Activated CD4-positive, alpha-beta T cell treated with anti-CD3 and anti-CD28 coated beads, Interleukin-2, amount 50 U/mL, for 24 hours (primary cell): ENCODE measurements at places on chromosomes 12 and 14.

DNA sequence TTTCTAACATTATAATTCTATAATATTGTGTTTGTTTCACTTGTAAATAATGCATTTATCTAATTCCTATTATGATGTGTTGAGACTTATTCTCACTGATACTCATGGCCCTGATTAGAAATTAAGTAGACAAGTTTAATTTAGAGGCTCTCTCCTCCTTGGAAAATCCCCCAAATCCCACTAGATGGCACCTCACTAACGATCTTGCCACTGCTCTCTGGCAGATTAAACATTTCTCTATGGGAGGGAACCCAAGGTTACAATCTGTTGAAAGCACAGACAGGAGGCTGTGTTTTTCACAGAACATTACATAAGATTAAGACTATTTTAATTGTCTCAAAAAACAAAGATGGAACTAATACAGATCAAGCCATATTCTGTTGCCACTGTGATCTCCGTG lies 318.7 kb downstream of the LRFN5 start:
- DNase-seq = no peak

GRCh38 chr12:132084621-132085290 lies 59.4 kb downstream of the DDX51 start:
- peak; percentile 21 for DNase-seq

DNA sequence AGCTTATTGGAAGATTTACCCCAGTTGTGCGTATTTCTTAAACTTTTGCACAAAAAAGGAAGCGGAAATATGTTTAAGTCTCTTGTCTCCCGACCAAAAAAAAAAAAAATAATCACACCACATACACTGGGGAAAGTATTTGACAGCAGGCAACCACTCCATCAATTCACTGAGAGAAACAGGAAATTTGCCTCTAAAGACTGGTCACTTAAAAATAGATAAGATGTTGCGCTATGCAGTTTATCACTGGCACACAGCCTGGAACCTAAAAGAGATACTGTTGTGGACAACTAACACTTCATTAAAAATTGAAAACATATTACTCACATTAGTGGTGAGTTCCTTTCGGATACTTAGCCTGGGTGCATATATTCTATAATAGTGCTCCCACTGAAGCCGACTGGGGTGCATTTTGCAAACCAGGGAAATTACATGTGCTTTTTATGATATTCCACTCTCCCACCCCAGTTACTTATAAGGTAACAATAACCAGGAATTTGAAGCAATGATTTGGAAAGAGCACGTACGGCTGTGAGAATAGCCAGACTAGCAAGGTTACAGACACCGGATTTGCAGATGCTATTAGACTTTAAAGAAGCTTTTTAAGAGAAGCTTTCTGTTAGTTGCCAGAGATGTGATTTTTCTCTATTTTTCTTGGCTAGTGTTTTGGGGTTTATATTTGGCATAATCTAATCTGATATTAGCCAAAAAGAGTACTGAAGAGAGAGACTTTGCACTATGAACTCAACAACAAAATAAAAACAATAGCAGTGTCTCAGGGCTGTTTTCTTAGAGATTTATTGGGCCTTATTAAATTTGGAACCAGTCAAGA lies 311.5 kb downstream of the NOVA1 start:
- DNase-seq = no peak

GRCh38 chr14:66117600-66117999 lies 368.6 kb upstream of the CCDC196 start:
- no peak for DNase-seq

DNA sequence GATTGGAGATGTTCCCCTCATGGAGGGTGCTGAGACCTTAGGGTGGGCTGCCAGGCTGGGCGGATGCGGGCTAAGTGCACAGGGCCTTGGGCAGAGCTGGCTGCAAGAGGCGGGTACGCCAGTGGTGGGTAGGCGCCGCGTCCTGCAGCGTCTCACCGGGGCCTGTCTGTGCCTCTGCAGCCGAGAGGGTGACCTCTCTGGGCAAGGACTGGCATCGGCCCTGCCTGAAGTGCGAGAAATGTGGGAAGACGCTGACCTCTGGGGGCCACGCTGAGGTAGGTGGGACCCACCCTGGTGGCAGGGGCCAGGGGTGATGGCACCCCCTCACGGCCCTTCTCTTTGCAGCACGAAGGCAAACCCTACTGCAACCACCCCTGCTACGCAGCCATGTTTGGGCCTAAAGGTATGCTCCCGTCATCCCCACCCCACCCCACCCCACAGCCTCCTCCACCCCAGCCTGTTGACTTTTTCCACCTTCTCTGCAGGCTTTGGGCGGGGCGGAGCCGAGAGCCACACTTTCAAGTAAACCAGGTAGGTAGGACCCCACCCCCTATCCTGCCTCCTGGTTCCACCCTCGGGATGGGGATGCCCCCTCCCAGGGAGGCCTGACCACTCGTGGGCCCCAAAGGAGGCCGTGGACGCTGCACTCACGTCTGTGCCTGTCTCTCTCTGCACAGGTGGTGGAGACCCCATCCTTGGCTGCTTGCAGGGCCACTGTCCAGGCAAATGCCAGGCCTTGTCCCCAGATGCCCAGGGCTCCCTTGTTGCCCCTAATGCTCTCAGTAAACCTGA lies 1.5 kb downstream of the CRIP1 start:
- no peak for DNase-seq

DNA sequence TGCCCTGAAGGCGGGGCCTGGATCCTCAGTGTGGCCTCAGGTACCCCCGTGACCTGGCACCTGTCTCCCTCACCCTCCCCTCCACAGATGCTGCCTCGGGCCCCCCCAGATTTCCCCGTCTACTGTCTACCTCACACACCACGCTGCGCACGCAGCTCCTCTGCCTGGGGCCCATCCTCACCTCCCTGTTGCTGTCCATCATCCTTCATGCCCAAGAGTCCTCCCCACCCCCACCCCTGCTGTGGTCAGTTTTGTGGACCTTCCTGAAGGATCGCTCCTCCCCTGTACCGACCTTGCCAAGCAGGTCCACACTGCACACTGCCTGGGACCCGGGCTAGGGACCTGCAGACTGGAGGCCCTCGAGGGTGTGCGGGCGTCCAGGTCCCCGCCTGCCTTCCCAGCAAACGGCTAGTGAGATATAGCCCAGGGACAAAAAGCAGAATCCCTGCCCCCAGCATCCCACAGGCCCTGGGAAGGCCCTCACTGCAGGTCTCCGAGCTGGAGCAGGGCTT lies 197.4 kb upstream of the DIO3 start:
- no peak for DNase-seq

DNA sequence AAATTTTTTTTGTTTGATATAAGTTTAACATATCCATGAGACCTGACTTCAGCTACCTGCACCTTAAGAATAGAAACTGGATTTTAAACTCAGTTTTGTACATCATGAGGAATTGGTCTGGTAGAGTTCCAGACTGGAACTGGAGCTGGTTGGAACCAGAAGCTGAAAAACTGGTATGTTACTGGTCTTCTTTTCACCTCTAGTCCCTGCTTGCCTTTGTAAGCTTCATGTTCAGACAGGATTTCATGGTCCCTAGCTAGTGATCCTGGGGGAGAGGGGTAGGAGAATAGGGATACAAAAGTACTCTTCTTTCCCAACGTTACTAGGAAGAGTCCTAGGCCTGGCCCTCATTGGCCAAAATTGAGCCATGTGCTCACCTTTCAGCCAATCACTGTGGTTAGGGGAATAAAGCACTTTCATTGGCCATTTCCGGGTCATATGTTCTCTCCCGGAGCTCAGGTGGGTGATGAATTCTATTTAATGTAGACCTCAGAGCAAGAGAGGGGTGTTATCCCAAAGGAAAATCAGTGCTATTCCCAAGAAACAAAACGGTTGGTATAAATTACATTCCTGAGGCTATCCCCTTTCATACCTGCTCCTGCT lies 36.9 kb upstream of the APPL2 start:
- no peak for DNase-seq

DNA sequence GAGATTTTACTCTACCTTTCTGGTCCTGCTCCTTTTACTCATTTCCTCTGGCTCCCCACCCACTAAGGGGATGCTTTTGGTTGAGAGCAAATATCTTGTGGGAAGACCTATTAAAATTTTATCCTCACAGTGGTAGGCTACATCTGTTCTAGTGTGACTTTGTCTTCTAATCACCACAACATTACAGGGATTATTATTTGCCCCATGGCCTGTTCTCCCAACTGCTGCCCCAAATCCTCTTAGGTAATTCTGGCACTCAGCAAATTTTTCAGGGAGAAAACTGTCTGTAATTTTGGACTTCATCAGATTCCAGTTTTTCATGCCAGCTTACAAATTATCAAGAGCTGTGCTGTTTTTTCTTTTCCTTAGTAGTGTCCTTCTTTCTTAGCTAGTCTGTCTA lies 172.3 kb downstream of the GPHN start:
- no peak for DNase-seq

DNA sequence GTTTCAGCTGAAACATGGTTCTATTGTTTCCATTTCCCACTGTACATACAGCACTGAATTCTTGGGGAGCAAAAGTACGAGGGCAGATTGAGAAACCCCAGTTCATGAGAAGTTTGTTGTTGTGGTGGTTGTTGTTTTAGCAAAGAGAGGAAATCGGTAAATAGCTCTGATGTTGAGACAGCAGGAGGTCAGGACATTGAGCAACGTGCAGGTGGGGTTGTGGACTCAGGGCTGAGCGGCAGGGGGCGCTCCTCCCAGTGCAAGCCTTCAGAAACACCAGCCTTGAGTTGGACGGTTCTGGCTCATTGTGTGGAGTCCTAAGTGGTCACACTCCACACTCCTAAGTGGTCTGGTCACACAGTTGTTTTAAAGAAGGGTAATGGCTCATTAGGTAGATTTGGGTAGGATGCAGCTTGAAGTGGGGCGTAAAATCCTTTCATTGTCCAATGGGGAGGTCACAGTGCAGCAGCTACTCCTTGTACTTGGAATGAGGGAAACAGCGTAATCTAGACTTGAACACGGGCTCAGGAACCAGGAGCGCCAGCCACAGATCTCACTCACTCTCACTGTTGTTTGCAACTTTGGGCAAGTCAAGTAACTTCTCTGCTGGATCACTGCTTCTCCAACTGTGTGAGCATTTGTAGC lies 14.5 kb upstream of the PWP1 start:
- DNase-seq = no peak

DNA sequence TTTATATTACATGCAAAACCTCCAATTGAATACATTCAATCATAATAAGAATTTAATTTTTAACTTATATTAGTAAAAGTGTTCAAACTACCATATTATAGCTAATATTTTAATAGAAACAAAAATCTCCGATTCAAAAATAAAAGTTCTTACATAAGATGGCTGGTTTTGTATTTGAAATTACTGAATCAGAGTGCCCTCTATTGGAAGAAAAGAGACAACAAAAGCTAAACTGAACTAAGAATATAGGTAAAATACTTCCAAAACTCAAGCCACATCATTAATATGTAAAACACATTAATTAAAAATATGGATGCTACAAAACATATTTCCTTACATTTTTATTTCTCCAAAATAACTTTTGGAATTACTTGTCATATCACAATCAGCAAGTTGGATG lies 120.3 kb downstream of the GARIN6 start:
- no peak for DNase-seq

DNA sequence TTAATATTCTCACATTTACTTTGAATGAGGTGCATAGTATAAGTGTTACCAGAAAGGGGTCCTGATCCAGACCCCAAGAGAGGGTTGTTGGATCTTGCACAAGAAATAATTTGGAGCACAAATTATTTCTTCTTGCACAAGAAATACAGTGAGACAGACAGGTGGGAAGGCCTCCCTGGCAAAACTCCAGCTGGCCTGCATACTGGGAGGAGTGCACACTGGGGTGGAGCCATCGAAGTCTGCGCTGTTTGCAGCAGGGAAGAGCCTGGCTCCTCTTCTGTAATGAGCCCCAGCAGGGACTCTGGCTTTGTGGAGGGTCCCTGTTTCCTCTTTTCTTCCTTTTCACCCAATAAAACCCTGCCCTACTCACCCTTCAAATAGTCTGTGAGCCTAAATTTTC lies 141.6 kb downstream of the GLT1D1 start:
- DNase-seq = no peak

GRCh38 chr12:102527171-102527720 lies 46.9 kb upstream of the IGF1 start:
- DNase-seq = no peak

GRCh38 chr12:2225696-2226095 lies 172.9 kb downstream of the CACNA1C start:
- DNase-seq = no peak

DNA sequence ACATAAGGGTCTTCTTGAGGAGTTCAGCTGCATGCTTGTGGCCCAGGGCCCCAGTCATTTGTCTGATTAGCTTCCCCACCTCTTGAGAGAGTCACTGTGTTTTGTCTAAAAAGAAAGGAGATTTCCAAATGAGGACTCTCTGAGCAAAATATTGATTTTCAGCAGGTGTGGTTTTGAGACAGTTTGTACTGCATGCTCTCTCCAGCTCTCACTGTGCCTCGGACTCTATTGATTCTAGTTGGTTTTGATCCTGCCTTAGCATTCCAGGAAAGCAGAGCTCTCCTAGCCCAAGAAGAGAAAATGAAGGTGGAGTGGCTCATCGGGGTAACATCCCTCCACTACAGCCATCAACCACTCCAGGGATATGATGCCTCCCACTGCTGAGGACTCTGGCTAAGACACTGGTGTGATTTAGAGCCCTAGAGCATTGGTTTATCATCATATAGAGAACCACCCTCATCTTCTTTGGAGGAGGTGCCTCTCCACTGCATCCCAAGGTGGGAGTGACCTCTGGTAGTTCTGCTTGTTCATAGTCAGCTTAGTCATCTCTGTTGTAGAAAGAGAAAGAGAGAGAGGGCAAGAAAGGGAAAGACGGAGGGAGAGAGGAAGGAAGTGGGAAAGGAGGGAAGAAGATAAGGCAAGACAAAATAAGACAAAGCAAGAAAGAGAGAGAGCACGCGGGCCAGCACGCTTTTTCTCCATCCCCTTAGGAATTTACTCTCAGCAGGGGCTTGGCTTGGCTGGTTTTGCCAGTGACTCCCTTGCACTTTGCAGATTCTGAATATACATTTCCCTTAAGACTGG lies 365.6 kb downstream of the DPF3 start:
- DNase-seq = no peak

DNA sequence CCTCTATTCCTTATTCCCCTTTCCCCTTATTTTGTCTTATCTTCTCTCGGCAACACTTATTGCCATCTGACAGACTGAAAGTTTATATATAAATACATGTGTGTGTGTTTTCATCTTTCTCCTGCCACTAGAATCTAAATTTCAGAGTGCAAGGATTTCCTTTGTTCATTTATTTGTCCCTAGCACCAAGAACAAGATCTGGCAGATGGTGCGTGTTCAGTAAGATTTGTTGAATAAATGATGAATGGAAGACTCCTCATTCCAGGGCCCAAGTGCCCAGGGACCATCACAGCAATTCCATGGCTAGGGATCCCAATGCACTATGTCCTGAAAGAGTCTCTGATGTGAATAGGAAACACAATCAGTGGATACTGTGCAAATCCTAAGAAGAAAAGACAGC lies 97.9 kb upstream of the EEA1 start:
- DNase-seq = no peak
